NCI-H2029 treated with DMSO at 0.1 percent for 48 hours (cell line): ENCODE measurements at places on chromosomes 7 and 10.

- no peak for DNase-seq
These were observed 32.4 kb downstream of the WBP1L start for GRCh38 chr10:102775935-102776669.

- no peak for DNase-seq
These were observed 91.3 kb downstream of the PCGF5 start for GRCh38 chr10:91311601-91312381.

GRCh38 chr10:71989661-71990454 lies 25.7 kb downstream of the CHST3 start:
- DNase-seq, result no peak

DNA sequence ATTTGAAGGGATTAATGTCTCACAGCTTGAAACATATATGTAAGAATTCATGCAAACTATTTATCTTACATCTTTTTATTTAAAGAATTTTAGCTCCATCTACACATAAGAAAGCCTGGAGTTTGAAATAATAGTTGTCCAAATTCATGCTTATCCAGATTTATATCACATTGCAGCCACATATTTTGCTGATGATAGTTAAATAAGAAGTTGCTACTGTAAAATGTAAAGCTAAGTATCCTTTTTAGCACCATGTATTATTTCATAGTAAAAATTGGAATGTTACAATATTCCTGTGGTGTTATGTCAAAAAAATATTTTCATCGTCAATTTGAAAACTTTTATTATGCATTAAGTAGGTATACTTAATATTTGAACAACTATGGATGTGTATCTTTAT lies 27.3 kb upstream of the UMAD1 start:
- no peak for DNase-seq

GRCh38 chr10:90958781-90959180 lies 37.9 kb upstream of the ANKRD1 start:
- DNase-seq, result no peak

DNA sequence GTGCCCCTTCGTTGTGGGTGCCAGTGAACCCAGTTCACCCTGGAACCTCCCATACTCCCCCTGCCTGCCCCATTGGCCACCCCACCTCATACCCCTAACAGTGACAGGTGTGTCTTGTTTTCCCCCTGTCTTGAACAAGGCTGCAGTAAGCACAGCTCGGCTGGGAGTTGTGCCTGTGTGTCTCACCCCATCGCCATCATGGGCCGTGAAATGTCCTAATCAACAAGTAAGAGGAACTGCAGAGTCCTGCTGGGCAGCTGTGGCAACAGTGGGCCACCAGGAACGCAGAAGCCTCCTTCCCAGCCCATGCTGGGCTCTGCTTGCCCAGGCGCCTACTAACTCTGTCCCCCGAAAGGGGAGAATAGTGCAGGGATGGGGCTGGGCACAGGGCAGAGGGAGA lies 91.6 kb downstream of the C10orf105 start:
- no peak for DNase-seq

GRCh38 chr10:483261-483660 lies 206.2 kb downstream of the DIP2C start:
- no peak for DNase-seq

- DNase-seq, result no peak
These were observed 1.3 kb downstream of the CLIP2 start for GRCh38 chr7:74290553-74290950.

DNA sequence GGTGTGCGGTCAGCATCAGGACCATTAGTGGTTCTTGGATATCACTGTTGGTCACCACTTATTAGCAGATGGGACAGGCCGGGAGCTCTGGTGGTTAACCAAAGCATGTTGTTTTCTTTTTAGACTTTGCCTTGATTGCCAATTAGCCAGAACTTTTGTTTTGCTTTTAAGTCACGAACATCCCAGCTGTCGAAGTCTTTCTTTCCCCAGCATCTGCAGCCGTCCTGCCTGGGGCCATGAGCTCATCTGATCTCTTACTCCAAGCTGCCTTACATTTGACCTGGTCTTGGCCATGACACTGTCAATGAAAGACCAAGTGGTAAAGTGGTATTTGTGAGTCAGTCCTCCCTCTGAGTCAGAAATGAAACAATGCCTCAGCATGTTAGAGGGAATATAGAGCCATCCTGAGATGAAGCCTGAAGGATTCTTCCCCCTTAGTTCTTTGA lies 53.9 kb upstream of the CREB5 start:
- no peak for DNase-seq

DNA sequence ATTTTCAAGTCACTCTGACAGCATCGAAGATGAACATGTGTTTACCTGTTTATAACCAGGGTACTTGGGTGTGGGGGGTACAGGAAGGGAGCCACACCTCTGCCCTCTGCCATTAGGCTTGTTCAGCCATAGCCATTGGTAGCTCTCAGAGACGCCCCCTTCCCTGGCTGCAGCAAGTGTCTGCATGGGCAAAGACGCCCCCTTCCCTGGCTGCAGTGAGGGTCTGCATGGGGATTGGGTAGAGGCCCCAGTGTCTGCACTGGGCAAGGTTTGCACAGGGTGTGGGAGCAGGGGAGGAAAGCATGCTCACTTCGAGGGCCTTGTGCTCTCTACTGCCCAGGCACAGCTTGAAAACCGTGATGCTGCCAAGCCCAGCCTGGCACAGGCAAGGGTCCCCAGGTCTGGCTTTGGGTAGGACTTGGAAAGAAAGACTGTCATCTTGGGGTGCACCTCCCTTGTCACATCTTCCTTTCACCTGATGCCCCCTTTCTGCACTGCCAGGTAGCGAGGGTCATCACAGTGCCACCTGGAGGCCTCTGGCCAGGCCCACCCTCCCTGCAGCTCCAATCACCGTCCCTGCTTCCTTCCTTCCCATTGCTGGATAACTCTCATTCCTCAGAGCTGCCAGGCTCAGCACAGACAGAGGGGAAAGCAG lies 3.7 kb downstream of the TMEM225B start:
- no peak for DNase-seq

- DNase-seq, result no peak
These were observed 249.6 kb downstream of the VTI1A start for GRCh38 chr10:112696592-112696991.

- no peak for DNase-seq
These were observed 138.0 kb upstream of the STK17A start for GRCh38 chr7:43444711-43445578.

- DNase-seq, result no peak
These were observed 732.1 kb upstream of the C7orf33 start for GRCh38 chr7:147858421-147858820.

GRCh38 chr7:149846436-149847046 lies 8.4 kb downstream of the ZNF862 start:
- DNase-seq, result no peak

- DNase-seq, result no peak
These were observed 31.2 kb upstream of the KCTD7 start for GRCh38 chr7:66597461-66597860.

DNA sequence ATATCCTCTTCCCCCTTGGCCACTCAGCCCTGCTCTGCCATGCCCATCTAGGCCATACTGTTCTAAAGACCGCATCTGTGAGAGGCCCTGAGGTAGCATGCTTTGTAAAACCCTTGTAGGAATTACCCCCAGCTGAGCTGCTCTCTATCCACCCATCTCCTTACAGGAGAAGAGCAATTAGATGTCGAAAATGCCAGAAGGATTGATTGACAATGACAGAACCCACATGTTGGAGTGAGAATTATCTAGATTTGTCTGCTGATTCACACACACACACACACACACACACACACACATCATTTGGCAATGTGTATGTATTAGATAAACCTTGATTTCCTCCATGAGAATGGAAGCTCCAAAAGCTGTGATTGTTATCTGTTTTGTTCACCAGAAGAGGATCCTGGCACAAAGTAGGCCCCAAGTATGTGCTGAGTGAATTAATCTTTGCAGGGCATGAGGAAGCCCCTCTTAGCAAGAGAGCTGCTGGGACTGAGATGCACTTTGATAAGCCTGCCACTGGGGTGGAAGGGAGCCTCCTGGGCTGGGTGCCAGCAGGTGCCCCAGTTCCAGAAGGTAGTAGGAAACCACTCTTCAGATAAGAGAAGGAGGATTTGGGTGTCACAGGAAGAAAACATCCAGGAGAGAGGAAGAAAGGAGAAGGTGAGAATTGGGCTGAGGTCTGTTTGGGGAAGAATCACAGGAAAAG lies 187.5 kb upstream of the ADO start:
- DNase-seq, result no peak

- no peak for DNase-seq
These were observed 82.5 kb upstream of the LRGUK start for GRCh38 chr7:134044682-134045081.

- DNase-seq, result no peak
These were observed 1.4 kb downstream of the PTPRE start for GRCh38 chr10:127908106-127908958.

DNA sequence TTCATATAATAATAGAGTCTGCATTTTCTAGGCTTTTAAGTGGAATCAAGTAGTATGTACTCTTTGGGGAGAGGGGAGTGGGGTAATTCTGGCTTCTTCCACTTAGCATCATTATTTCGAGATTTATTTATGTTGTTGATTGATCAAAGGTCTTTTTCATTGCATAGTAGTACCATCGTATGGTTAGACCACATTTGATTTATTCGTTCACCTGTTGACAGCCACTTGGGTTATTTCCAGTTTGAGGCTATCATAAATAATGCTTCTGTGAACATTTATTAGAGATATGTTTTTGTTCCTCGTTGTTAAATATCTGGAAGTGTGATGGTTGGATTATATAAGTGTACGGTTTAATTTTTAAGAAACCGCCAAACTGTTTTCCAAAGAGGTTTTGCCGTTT lies 52.8 kb downstream of the AHCYL2 start:
- DNase-seq, result no peak

GRCh38 chr10:34474555-34475273 lies 340.4 kb downstream of the PARD3 start:
- DNase-seq, result no peak

GRCh38 chr10:101848894-101849351 lies 5.3 kb upstream of the KCNIP2 start:
- no peak for DNase-seq

- no peak for DNase-seq
These were observed 3.6 kb downstream of the ZNF438 start for GRCh38 chr10:31028081-31028480.

DNA sequence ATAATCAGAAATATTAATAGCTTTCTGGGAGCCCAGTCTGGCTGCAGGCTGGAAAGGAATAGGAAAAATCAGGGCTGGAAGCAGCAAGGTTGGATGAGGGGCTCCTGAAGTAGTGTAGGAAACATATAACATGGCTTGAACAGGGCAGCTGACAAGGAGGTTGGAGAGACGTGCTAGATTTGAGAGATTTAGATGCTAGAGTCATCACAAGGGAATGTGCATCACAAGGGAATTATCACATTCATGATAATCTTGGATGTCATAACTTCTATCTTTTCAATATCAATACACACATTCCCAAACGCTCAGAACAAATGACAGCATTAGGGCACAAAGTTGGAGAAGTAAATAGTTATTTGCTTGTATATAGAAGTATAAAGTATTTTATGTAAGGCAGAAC lies 120.9 kb upstream of the EGFR start:
- DNase-seq, result no peak

GRCh38 chr7:151674161-151674920 lies 154.6 kb upstream of the RHEB start:
- DNase-seq, result no peak

DNA sequence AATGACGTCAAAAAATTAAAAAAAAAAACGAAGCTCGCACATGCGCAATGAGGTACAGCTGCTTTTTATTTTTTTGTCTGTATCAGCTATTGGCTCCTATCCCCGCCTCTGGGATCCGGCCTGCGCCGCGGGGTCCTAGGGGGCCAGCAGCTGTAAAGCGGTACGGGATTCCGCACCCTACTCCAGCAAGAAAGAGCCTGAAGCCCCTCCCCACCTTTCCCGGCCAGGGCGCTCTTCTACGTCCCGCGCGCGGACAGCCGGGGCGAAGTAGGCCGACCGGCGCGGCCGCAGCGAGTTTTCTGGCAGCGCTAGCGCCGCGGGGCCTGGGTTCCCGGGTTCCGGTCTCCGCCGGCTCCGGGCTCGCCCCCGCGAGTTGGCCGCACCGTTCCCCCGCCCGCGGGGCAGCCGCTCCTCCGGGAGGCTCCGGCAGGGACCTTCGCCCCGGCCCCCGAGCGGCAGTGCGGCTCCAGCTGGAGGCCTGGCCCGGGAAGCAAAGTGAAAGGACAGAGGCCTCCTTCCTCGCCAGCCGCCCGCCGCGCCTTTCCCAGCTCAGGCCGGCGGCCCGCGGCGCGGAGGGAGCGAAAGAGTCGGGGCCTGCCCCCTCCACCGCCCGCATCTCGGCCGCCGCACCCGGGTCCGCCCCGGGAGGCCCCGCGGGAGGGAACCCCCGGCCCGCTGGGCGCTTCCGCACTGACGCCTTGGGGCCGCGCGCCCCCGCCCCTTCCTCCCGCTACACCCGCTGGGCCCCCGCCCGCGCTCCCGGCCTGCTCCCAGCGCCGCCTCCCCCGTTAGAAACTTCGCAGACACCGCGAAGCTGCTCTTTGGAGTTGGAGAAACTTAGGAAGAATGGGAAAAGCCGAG lies 4.7 kb upstream of the SPAG6 start:
- no peak for DNase-seq

DNA sequence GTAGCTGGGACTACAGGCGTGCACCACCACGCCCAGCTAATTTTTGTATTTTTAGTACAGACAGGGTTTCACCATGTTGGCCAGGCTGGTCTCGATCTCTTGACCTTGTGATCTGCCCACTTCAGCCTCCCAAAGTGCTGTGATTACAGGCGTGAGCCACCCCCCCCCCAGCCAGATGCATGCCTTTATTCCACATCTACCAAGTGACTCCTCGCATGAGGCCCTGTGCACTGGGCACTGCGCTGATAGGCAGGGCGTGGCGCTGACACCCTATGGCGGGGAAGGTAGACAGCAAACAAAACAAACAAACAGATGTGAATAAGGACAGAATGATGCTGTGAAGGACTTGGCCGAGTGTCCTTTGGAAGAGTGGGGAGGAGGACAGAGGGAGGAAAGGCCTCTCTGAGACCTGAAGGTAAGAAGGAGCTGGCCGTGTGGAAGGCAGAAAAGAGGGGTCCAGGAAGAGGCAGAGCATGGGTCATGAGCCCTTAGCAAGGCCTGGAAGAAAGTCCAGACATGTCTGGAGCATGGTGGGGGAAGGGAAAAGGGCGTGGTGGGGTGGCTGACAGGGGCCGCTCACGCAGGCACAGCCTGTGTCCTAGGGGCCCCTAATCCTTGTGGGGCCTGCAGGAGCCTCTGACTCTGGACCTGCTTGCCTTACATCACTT lies 47.5 kb upstream of the CACUL1 start:
- no peak for DNase-seq

DNA sequence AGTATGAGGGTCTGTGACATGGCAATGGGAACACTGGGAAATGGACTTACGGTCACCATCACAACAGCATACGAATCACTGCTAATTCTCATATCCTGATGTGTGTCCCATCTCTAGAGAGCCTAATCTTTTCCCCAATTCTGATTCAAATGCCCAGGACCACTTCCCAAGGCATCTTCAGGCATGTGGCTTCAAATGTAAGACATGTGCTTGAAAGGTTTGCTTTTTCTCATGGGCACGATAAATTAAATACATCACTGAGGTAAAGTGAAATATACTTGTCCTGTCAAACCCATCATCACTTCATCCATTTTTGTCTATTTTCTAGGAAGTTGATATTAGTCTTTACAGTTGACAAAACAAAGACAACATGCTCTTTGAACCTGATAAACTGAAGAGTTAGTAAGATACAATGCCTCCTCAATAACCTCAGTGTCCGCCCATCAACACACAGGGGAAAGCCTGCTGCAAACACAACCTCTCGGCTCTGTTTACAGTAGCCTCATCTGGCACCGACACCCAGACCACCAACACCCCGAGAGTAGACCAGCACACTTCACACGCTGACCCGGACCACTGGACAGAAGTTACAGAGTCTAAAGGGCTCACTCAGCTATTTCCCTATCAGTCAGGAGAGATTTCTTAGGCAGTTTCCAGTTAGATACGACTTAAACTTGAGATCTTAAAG lies 24.8 kb downstream of the GRB10 start:
- DNase-seq, result no peak

GRCh38 chr7:142584765-142585164 lies 164.5 kb upstream of the PRSS1 start:
- DNase-seq, result no peak
